Posterior vena cava (tissue), 2 donors: ENCODE measurements at places on chromosomes 3 and 15. TPM values are rescaled to one million over a fixed set of nuclear protein-coding genes. Genes with fewer than 3 reads are reported as not detected.

The QARS1 gene
- total RNA-seq, result 99.2 TPM

GRCh38 chr15:38671006-38671387 lies 106.4 kb upstream of the RASGRP1 start:
- DNase-seq, result no peak

DNA sequence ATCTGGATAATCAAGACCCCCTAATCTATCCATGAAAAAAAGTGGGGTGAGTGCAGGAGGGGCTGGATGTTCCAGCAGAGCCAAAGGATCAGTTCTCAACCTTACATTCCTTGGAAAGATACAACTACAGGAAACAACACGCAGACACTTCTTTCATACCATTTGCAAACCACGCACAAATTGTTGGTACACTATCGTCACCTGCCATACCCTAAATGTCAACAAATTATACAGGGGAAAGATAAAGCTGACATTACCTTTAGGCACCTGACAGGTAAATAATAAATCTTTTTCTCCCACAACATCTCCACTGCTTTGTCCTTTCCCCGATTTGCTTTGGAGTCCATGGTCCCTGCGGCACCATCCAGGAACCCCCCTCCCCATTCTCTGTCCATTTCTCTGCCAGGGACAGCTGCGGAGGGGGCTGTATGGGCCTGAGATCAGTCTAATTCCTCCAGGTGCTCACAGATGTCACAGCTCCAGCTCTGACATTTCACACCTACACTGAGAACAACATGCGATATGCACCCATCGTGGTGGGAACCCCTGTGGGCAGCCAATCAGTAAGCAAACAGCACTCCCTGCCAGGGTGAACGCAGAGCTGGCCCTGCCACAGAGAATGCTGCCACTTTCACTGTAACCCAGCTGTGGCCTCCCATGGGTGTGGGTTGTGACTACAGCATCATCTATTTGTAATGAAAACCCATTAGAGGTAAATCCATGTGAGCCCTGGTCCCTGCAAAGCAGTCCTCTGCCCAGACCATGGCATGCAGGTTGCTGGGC lies 37.7 kb upstream of the BCL2L10 start:
- DNase-seq, result no peak

DNA sequence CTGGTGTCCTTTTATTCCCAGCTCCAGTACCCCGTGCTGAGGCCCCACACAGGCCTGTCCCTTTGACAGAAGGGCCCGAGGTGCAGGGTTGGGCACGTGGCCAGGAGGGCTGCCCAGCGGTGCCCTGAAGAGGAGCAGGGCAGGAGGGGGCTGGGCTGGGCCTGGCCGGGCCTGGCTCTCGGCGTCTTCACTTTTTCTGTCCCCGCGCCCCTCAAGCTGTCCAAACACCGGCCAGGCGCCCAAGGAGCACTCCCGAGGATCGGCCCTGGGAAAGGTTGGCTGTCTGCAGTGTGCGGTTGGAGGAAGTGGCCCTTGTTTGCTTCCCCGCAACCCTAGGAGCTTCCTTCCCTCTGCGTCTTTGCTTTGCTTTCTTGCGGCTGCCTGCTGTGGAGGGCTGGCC lies 84.1 kb downstream of the WNT7A start:
- DNase-seq, result peak; percentile 69

DNA sequence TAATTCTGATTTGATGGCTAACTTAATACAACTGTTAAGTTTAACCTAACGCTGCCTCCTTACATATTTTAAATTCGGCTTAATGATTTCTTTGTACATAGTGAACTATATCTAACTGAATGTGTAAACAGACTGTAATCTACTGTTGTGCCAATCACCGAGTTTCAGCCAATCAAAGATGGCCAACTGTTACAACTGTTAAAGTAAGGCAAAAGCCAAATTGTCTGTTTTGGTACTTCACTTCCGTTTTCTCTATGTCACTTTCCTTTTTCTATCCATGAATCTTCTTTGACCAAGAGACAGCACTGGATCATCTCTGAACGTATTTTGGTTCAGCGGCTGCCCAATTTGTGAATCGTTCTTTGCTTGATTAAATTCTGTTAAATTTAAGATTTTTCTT lies 137.0 kb downstream of the LMLN start:
- DNase-seq, result no peak

GRCh38 chr15:52765785-52766184 lies 24.4 kb downstream of the ONECUT1 start:
- no peak for DNase-seq

- DNase-seq, result no peak
Measured at GRCh38 chr15:40739854-40740253, 15.2 kb downstream of the RMDN3 start.

The RBP2 gene
- total RNA-seq, result not detected

- DNase-seq, result no peak
Measured at GRCh38 chr3:46090161-46090591, 62.9 kb upstream of the XCR1 start.

The SLCO2A1 gene
- total RNA-seq, result 87.8 TPM

The IVD gene
- 24.3 TPM for total RNA-seq

The CEMIP gene
- total RNA-seq, result 0.14 TPM

DNA sequence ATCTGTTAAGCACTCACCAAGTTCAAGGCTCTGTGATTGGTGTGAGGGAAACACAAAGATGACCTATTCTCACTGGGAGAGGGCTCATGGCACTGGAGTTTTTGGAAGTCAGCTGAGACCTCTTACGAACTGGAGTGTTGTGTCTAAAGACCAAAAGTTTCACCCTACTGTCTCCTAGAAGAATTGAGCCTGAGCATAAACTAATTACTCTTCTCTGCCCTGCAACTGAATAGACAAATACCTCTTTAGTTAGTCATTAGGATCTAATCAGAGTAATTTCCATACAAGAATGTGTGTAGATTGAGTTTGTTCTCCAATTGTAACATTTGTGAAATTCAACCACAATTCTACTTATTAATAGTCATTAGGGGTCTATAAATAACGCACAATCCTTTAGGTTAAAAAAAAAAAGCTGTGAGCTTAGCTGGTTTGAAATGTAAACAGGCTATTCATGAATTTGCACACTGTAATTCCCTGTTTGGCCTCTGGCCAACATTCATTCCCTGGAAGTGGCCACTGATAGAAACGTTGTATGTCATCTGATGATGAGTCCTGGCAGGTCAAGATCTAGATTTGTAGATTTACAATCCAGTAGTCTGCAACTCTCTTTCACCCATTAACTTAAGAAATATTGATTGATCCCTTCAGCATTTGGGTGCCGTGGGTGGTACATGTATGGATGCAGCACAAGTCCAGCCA lies 76.8 kb upstream of the SOX14 start:
- no peak for DNase-seq

DNA sequence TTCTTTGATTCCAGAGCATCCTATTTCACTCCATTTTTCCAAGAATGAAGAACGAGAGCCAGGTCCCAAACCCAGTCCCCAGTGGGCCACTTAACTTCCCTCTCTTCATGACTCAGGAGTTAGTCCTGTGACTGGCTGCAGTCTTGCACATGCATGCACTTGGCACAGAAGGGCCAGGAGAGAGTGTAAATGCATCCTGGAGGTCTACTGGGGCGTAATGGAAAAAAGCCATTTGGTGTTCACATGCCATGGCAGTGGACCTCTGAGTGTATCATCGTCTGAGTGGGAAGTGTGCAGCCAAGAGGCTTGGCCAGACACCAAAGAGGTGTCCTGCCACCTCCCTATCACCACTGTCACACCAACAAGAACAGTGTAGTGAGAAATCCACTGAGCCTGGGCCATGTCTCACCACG lies 15.1 kb upstream of the RFTN1 start:
- DNase-seq, result no peak

The SERPINI2 gene
- total RNA-seq, result not detected

- DNase-seq, result no peak
Measured at GRCh38 chr3:50278880-50279224, at the start of gene LSMEM2. Gene LSMEM2, plus strand, starts transcription at chr3:50279087. Its CDS starts 27 bp downstream, at chr3:50279114.

The DNAH1 gene
- 7.2 TPM for total RNA-seq

DNA sequence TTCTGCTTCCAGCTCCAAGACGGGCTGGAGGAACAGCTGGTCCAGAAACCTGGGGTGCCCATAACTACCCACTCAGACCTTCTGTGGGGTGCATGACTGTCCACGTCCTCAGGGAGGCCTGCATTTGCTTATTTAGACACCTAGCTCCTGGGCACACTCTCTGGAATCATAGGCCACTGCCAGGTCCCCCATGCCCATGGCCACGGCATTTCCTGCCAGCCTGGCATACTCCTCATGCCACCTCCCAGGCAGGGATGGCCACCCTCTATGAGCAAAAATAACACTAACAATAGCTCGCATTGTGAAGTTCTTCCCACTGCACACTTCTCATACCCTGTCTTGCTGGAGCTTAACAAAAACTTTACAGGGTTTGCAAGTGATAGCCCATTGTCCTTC lies 166.9 kb upstream of the TPM1 start:
- no peak for DNase-seq

The CLDN1 gene
- total RNA-seq, result 1.1 TPM

The MAP2K1 gene
- 70.4 TPM for total RNA-seq

DNA sequence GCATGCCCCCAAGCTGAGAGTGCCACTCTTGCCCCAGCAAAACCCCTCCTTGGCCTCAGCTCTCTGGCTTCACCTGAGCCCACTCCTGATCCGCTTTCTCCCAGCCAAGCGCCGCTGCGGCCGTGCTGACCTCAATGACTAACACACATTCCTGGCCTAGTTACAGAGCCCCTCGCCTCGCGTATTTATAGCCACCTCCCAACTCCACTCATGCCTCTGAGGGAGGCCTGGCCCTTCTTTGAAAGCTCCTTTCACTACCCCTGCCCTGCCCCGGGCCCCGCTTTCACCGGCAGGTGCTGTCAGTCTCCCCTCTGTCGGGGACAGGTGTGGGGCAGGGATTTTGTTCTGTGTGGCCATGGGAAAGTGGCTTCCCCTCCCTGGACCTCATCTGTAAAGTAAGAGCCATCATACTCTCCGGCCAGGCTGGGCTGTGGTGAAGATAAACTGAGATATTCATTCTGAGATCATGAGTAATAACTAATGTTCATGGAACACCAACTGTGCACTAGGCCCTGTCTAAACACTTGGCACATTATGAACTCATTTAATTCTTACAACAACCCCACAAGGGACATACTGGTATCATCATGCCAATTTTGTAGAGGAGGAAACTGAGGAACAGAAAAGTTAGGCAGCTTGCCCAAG lies 13.2 kb upstream of the ATP2B2 start:
- DNase-seq, result peak; percentile 58

The CISH gene
- total RNA-seq, result 8.6 TPM

GRCh38 chr15:90497376-90497775 lies 32.3 kb upstream of the CRTC3 start:
- DNase-seq, result no peak

DNA sequence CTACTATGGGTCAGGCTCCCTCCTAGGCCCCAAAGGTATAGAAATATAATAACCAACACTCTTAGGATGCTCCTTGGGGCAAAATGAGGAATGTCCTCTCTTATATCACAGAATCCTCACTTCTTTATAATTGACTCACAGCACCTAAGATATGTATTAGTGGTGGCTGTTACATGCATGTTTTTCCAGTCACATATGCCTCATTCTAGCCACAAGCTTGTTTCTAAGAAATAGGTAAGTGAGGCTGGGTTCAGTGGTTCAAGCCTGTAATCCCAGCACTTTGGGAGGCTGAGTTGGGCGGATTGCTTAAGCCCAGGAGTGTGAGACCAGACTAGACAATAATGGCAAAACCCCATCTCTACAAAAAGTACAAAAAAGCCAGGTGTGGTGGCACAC lies 57.9 kb upstream of the PSMD6 start:
- no peak for DNase-seq

- no peak for DNase-seq
Measured at GRCh38 chr15:57614241-57614640, 22.5 kb downstream of the MYZAP start.

The DNASE1L3 gene
- total RNA-seq, result 9.3 TPM

DNA sequence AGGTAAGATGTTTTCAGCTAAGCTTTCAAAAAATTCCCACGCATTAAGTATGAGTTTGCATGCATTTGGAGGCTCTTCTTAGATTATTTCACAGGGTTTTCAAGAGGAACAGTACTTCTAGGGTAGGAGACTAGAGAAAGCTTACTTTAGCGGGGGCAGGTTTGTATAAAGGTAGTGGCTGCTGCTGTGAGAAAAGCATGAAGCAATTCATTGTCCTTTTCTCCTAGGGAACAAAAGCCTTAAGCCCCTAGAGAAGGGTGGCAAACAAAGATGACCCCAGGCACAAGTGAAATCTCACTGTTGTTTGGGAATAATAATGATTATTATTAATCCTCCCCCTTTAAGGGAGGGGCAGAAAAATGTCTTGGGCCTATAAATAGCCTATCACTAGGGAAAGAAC lies 310.7 kb downstream of the DIPK2A start:
- no peak for DNase-seq

The GPR62 gene
- total RNA-seq, result not detected

GRCh38 chr3:106381939-106382335 lies 513.1 kb upstream of the CBLB start:
- DNase-seq, result no peak

GRCh38 chr3:149450281-149450680 lies 24.2 kb upstream of the TM4SF4 start:
- no peak for DNase-seq

The ST3GAL6 gene
- 6.8 TPM for total RNA-seq

The FSD2 gene
- total RNA-seq, result not detected

- DNase-seq, result no peak
Measured at GRCh38 chr3:58576716-58577115, 475 bp downstream of the FAM107A start.

GRCh38 chr3:191026746-191027145 lies 164.3 kb upstream of the GMNC start:
- DNase-seq, result no peak

The KBTBD13 gene
- 0.37 TPM for total RNA-seq

DNA sequence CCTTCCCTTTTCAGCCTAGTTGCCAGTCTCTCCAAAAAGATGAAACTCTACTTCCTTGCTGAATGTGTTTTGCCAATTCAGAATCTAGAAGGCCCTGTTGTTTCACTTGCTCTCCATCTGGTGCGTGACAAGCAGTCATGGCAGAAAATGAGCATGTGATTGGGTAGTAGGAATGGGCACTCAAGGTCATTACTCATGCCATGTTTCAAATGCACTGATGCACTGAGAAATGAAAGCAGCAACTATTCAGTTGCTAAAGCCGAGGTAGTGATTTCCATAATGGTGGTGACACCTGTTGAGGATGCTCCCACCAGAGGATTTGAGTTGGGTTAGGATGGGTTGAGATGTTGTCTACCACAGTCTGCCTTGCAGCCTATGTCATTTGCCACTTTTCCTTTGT lies 12.7 kb downstream of the ZBTB38 start:
- no peak for DNase-seq

DNA sequence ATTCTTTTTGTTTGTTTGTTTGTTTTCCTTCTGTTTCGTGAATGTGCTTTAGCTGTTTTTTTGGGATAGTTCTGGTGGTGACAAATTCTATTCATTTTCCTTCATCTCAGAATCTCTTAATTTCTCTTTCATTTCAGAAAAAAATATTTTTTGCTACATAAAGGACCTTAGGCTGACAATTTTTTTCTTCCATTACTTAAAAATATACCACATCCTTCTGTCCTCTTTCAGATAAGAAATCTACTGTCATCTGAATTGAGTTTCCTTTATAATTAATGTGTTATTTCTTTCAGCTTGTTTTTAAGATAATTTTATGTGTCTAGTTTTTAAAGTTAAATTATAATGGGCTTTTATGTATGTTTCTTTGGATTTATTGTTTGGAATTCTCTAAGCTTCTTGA lies 47.6 kb downstream of the IL16 start:
- no peak for DNase-seq

The DPPA2 gene
- total RNA-seq, result not detected

- no peak for DNase-seq
Measured at GRCh38 chr15:52137432-52138357, 25.1 kb upstream of the BCL2L10 start.
